Endothelial cell of umbilical vein (primary cell): ENCODE measurements at places on chromosomes 7 and 10.

DNA sequence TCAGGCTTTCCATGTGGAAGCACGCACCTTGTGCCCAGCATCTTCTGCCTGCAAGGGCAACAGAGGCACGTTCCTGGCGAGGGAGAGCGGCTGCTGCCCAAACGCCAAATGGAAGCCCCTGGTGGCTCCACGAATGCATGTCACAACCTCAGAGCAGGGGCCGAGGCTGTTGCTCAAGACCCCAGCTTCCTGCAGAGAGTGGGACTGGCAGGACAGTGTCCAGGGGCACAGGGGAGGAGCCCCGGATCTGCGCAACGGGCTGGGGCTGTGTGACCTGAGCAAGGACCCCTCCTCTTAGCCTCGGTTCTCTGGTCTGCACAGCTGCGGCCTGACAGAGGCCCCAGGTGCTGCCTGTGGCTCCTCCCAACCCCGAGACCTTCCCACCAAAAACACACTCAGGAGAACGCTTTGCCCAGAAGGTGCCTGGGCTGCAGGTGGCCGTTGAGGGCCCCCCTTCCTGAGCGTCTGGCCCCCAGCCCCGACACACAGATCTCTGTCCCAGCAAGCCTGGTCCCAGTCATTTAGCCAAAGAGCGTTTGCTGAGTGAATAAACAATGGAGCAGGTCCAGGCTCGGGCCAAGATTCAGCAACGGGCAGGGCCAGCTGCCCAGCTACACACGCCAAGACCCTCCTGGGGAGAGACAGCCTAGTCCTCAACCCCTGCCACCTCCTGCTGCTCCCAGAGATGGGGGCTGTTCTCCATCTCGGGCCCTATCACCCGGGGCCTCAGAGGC is 1.2 kb downstream of the MICALL2 start:
- no peak for DNase-seq

GRCh38 chr7:128174386-128174785 is 66.7 kb upstream of the LEP start:
- no peak for DNase-seq

GRCh38 chr10:133034092-133034491 is 53.6 kb upstream of the ADGRA1 start:
- DNase-seq, result no peak

- no peak for DNase-seq
Observed at GRCh38 chr10:56318816-56319215, 42.2 kb downstream of the ZWINT start.

GRCh38 chr7:148397985-148398384 is 192.6 kb upstream of the C7orf33 start:
- DNase-seq, result no peak

GRCh38 chr7:71804256-71804655 is 607.9 kb downstream of the CALN1 start:
- DNase-seq, result no peak

DNA sequence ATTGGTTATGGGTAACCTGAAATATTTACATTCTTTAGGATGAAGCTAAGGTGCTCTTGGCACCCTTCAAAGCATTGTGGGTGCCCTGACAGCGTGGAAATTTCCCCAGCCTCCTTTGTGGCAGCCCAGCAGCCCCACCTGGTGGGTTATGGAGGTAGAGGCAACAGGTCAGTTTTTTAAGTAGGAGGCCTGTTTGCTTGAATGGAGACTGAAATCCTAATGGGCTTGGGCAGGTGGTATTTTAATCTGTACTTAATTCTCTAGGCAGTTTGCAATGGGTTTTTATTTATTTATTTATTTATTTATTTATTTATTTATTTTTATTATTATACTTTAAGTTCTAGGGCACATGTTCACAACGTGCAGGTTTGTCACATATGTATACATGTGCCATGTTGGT is 139.4 kb downstream of the EPC1 start:
- DNase-seq, result peak; percentile 73

DNA sequence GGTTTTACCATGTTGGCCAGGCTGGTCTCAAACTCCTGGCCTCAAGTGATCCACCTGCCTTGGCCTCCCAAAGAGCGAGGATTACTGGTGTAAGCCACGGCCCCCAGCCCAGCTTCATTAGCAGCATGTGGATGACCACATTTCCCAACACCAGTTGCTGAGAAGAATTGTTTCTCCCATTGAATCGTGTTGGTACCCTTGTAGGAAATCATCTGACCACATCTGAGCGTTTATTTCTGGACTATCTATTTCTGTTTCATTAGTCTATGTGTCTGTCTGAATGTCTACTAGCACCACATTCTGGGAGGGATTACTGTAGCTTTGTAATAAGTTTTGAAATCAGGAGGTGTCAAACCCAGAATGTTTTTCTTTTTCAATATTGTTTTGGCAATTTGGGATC is 89.6 kb downstream of the LCOR start:
- DNase-seq, result no peak

DNA sequence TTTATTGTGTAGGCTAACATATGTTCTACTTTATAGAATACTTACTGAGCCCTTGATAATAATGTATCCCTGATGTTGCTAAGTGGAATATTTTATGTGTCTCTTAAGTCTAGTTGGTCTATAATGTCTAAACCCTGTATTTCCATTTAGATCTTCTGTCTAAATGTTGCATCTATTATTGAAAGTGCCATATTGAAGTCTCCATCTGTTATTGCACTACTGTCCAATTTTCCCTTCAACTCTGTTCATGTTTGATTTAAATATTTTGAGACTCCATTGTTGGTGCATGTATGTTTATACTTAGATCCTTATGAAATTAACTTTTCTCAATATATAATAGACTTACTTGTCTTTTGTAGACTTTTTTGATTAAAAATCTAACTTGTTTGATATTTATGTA is 924.5 kb upstream of the KCND2 start:
- DNase-seq, result no peak

- DNase-seq, result no peak
Observed at GRCh38 chr10:70690589-70690988, 18.3 kb downstream of the ADAMTS14 start.

DNA sequence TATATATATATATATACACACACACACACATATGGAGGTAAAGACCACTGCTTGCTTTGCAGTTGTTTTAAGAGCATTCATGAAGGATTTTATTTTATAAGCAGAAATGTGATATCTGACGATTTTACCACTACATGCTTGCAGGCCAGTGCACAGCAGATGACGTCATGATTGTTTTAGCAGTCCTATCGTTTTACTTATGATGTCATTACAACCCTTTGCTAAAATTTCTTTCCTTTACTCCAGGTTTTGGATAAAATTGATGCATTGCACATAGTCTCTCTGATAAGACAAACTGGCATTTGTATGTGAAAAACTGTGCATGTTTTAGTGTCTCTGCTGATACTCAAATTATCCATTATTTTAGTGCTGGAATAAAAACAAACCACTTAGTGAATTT is 9.2 kb downstream of the EGFR start:
- DNase-seq, result no peak

GRCh38 chr10:33716501-33717267 is 382.2 kb upstream of the NRP1 start:
- DNase-seq, result no peak

- peak; percentile 76 for DNase-seq
Observed at GRCh38 chr7:134992626-134993179, 6.4 kb downstream of the AGBL3 start.

GRCh38 chr10:96285331-96285752 is 14.0 kb upstream of the BLNK start:
- no peak for DNase-seq

GRCh38 chr10:100020886-100021253 is 11.1 kb upstream of the DNMBP start:
- DNase-seq, result no peak

DNA sequence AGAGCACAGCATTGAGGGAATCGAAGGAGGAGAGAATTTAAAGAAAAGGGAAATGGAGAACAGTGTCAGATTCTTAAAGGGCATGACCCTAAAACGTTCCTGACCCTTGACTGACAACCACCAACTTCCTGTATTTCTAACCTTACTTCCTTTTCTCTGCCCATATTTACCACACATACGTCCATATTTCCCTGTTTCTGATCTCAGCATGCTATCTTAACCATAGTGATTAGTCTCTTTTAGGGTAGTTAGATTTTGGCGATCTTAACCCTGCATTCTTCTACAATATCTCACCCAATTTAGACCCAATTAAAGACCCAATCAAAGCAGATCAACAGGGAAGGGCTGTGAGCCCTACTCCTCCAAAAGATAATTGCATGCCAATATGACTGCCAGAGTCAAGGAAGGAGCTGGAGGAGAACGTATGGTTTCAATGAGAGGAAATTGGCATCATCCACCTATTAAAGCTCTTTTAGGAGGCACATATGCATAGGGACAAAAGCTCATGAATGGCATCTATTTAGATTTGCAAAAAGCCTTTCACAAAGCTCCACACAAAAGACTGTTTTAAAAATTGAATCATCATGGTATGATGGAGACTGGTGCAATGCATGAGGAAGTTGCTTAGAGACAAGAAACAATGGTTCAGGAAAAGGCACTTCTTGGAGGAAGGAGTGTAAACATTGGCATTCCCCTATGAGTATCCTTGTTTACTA is 49.0 kb upstream of the ARHGAP12 start:
- DNase-seq, result peak; percentile 89

DNA sequence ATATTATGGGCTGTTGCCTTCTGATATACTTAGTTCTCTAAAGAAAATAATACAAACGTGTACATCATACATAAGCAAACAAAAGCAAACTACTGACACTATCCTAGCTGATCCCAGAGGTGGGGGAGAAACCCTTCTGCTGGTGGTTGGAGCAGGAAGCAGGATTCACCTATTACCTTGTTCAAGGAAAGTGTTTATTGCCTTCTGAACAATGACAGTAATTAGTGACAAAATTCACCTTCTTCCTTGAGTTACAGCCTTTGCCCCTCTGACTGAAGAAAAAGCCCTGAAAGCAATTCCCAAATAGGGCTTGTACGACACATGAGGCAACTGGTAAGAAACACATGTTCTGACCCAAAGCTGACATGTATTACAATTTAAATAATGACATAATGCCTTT is 118.8 kb upstream of the AKR1E2 start:
- DNase-seq, result no peak

GRCh38 chr7:105044449-105045070 is 30.6 kb downstream of the KMT2E start:
- DNase-seq, result no peak

GRCh38 chr7:115357703-115357999 is 435.8 kb downstream of the MDFIC start:
- DNase-seq, result no peak

DNA sequence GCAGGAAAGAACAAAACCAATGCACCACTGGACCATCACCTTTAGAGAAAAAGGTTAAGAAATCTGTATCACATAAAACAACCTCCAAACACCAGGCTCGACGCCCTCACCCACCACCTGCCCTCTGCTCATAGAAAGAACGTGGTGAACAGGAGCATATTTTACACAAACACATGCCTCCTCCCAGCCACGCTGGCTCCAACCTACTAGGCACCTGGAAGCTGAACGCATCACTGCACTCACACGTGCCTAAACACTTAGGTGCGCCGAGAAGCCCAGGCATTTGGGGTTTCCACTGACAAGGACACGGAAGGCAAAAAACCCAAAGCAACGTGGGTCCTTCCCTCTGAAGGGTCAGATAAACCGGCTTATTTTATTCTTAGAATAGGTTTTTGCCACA is 56.0 kb downstream of the PTPRN2 start:
- no peak for DNase-seq

- no peak for DNase-seq
Observed at GRCh38 chr10:96719850-96720421, 378 bp downstream of the PIK3AP1 start.

DNA sequence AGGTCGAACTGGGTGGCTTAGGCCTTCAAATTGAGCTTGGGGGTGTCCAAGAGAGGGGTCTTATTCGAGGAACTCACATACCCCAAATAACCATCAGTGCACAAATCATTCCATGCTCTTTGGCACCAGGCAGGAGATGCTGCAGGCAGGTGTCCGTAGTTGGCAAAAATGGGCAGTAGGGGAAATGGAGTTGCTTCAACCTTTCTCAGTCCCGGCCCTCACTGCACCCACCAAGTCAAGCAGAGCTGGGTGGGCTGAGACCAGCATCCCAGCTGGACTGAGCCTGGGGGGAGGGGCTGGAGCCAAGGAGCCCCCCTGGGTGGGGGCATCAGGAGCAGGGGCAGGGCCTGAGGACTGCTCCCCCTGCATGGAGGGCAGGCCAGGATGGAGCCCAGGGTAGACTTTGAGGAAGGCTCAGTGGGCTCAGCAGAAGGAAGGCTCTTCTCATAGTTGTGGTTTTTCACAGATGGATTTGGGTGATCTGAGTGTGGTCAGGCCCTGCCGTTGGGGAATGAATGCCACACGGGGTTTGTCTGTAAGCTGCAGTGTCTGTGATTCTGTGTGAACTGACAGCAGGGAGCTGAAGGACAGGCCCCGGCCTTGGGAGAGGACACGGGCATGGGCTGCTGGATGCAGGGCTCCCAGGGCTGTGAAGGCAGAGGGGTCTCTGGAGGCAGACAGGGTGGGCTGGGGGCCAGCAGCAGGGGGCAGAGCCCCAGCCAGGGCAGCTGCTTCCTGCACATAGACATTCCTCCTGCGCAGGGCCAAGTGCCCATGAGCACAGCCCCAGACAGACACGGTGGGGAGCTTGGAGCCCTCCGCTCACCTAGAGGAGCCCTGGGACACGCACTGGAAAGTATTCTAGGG is 144.5 kb downstream of the ADCY1 start:
- DNase-seq, result no peak

GRCh38 chr7:28853150-28853549 is 105.0 kb downstream of the TRIL start:
- no peak for DNase-seq

DNA sequence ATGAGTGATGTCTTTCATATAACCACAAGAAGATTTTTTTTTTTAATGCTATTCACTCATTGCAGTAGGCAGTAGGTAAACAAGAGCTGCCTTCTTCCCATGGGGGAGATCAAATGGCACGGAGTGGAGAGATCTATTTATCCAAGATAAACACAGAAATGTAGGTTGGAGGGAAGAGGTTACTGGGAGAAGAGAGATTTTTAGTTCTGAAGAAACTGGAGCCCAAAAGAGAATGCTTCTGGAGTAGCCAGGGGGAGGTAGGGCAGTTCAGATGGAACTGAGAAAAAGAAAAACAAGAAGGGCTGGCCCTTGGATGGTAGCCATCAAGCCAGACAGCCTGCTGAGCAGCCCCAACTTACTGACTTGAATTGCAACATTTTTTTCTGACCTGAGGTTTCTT is 270.1 kb upstream of the TPK1 start:
- no peak for DNase-seq

- peak; percentile 14 for DNase-seq
Observed at GRCh38 chr10:9608602-9609001, 1409.1 kb upstream of the CELF2 start.

DNA sequence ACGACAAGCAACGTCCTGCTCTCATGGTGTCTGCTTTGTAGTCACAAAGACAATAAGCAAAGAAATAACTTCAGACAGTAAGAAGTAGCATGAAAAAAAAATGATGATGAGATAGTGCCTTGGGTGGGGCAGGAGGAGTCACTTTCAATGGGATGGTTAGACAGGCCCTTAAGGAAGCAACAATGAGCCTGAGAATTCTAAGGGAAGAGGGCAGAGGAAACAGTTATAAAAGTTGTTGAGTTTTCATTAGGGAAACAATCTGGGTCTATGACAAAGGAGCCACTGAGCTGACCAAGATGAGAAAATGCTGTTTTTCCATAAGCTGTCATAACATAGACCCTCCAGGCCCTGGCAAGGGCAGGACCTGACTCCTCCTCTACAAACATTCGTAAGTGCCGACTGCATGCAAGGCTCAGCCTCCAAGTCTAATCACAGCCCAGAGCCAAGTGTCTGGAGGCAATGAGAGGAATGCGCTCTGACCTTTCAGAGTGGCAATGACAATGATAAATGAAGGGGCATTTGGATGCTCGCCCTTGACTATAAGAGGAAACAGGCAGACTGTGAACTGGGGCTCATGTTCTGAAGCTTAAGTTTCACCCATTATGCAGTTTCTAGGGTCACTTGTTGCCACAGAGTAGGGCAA is 43.7 kb downstream of the PPP1R3C start:
- DNase-seq, result peak; percentile 87
